ENCODE measurements at places on chromosomes 7 and 10.
A peak's percentile ranks its signal among the peaks of the same experiment; 100 is the strongest.

DNA sequence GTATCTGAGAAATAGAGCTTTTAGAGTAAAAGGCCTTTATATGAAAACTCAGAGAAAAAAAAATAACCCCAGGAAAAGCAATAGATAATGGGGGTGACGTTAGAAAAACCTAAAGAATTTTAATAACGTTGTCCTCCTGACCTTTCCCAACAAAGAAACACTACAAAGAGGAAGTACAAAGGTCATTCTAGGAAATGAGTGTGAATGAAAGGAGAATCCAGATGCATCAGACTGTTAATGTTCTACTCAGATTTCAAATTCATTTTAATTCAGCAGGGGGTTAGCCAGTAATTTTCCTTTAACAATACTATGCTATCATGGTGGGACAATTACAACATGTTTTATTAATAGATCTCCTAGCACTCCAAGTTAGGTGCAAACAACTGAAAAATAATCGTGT lies 73.8 kb upstream of the CDK1 start:
- DNase-seq: no peak

GRCh38 chr7:11817111-11817740 lies 14.8 kb downstream of the THSD7A start:
- DNase-seq: no peak

DNA sequence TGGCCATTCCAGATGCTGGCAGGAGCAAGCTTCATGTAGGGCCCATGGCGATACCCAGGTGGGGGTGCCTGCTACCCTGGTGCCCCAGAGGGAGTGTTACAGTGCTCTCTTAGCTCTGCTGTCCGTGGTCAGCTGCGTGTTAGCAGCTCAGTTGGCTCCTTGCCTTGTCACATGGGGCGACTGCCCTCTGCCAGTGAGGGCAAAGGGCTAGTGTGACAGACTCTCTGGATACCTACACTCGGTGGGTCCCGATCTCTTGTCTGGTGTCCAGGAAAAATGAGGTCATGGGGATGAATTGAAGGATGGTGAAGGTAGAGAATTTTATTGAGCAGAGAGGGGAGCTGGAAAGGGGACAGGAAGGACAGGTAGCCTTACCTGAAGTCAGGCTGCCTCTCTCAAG lies 152.2 kb downstream of the CYP26A1 start:
- DNase-seq: no peak

DNA sequence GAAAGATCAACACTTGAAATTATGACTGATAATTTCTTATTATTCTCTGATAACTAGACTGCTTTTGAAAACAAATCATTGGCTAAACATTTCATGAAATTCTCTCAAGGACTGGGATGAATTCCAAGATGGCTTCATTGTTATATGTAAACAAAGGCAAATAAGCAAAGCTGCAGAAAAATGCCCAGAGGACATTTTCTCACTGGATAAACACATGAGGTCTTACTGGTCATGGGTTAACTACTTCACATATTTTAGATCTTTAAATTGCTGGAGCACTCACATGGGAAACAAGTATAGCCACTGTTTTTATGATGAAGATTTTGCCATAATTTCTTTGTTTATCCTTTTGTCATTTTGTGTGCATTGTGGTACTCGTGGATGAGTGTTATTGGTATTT lies 239.1 kb downstream of the PHF14 start:
- no peak for DNase-seq

- no peak for DNase-seq
Observed at GRCh38 chr7:140247559-140247958, 70.8 kb upstream of the KDM7A start.

GRCh38 chr7:148697256-148698006 lies 1.3 kb upstream of the CUL1 start:
- DNase-seq: peak; percentile 58

GRCh38 chr10:78935697-78936407 lies 132.9 kb upstream of the ZMIZ1 start:
- no peak for DNase-seq

- DNase-seq: no peak
Observed at GRCh38 chr10:42553064-42553407, 85.3 kb downstream of the ZNF33B start.

GRCh38 chr10:96295475-96295874 lies 8.8 kb upstream of the DNTT start:
- no peak for DNase-seq

DNA sequence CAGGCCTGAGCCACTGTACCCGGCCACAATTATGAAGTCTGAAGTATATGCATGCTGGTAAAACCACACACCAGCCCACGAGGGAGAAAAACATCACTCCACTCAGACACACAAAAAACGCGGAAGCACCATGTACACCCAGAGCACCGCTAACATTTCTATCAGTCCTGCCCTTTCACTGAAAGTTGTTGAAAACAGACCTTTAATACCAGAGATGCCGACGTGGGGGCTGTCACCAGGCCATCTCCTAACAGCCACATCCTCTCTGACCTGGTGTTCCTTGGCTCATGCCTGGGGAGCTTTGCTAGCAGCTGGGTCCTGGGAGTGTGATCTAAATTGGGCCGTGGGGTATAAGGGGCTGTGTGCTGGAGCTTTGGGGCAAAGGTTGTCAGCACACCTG lies 49.8 kb downstream of the BAIAP2L1 start:
- no peak for DNase-seq

DNA sequence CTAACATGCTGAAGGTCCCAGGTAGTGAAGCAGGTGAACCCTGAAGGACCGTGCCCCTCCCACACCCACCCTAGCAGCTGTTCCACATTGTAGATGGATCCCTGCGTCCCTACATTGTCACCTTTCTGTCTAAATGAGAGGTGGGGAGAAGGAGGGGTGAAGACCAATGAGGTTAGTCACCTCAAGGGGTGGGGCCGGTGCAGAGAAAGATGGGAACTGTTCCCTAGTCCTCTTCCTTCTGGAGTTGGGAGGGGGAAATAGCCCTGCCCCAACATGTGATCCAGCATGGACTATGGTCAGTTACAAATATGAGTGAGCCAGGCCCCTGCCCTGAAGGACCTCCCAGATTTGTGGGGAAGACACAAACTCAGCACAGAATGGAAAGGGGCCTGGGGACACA lies 124.5 kb downstream of the LHPP start:
- no peak for DNase-seq

GRCh38 chr10:103394180-103394579 lies 2.1 kb downstream of the ATP5MK start:
- no peak for DNase-seq

- DNase-seq: no peak
Observed at GRCh38 chr10:12432402-12433189, 83.2 kb downstream of the CAMK1D start.

GRCh38 chr7:83882551-83882950 lies 233.6 kb upstream of the SEMA3E start:
- DNase-seq: no peak

DNA sequence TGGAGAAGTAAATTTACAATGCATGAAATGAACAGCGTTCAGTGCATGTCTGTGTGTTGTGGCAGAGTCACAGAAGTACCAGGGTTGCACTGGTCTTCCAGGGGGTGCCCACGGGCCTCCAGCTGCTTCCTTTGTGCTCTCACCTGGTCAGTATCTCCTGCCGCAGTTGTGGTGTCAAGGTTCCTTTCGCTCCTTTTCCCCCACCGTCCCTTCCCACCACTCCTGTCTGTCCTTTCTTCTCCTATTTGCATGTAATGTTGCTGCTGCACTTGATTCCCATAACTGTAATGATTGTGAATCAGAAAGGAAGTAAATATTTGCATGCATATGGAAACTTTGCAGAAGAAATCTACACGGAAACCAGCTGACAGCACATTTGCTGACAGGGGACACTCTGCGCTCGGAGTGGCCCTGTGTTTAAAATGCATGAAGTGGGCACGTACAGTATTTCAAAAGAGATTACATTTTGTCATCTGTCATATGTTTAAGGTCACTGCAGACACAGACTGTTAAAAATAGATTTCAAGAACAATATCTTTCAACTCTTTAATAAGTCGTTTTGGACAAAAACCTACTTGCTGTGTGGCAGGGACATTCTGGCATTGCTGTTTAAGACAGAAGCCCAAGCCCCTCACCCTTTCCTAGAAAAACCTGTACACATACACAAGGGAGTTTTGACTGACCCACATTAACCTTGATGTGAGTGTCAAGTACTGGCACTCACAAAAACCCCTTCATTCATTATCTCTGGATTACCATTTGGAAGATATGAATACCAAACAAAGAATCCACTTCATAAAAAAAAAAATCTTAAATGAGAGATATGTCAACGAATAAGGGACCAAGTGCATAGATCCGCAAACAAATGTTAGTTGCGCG lies 336.7 kb upstream of the KLF6 start:
- DNase-seq: peak; percentile 45

DNA sequence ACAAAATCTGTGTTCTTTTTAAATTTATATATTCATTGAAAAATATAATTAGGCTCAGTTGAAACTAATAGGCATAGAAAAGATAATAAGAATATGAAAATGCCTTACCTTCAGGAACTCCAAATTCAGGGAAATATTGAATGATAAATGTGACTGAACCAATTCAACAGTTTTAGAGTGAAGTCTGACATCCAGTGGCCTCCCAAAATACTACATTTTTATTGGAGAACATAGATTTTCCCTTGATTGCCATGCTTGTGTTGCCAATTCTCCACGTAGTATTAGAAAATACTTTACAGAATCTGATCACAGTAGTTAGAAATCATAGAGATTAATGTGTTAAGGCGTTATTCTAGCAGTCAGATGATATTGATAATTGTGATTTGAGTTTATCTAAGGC lies 1246.7 kb downstream of the GATA3 start:
- DNase-seq: no peak

DNA sequence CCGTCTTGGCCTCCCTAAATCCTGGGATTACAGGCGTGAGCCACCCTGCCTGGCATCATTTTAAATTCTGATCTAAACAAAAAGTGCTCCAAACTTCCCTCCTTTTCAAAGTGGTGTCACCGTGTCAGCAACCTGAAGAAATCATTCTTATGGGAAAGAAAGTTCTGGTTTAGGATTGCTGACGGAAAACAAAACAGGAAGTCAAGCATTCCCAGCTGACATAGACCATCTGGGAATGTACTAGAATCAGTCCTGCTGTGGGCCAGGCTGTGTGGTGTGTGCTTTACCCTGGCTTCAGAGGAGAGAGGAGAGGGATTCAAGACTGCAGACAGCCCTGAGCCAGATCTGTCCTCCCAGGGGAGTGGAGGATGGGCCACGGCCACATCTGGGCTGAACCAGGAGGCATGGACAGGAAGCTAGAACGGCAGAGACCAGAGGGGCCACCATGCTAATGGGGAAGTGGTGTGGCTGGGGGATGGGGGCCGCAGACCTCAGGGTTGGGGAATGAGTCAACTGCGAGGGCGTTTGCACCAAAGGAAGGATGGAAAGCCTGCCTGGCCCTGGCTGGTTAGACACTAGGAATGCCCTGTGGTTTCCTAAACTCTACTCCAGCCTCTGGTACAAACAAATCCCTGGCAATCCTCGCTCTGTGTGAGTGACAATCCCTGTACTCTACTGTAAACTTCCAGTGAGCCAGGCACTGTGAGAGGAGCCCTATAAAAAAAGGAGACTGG lies 16.7 kb upstream of the CLIP2 start:
- peak; percentile 83 for DNase-seq

- DNase-seq: no peak
Observed at GRCh38 chr7:154892459-154892858, 110.5 kb downstream of the PAXIP1 start.

GRCh38 chr10:67079126-67079525 lies 153.3 kb downstream of the LRRTM3 start:
- peak; percentile 46 for DNase-seq

DNA sequence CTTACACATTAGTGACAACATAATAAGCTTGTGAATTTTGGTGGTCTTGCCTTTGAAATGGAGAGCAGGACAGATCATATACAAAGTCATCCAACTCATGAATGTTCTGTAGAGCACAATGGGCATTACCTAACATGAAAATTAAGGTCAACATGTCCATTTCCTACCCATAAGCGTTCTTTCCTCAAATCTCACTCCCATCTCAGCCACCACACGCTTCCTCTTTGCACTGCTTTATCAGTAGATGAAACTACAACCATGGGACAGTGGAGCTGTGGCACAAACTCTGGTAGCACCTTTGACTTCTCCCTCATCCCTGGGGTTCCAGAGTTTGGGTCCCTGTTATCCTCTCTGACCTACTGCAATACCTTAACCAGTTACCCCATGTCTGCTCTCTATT lies 2.2 kb downstream of the PON2 start:
- DNase-seq: no peak

DNA sequence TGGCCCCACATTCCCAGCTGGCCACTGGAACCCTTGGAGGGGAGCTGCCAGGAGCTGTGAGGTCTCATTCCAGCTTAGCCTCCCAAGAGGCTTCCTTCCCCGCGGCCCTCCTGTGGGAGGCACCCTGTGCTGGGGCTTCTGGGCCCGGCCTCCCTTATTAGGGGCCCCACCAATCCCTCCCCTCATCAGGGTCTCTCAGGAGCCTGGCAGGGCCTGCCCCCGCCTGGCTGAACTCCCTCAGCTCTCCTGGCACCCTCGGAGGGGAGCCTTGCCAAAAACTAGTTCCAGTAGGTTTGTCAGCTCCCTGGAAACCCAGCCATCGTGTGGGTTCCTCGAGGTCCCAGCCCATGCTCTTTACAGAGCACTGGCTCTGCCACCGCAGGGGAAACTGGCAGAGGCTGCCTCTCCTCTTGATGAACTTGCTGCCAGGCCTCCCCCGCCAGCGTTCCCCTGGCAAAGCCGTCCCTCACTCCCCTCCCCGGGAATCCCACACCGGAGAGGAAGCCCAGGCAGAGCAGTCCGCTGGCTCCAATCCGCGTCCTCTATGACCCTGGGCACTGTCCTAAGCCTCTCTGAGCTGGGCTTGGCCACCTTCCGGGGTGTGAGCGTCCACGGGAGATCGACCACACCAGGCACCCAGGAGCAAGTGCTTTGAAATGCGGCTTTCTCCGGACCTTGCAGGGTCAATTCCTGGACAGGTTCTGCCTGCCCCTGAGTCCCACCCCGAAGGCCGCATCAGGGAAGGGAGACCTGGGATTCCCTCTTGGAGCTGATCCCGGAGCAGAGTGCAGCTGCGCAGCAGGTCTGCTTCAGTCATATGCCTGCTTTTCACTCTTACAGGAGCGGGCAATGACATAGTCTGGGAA lies 139.8 kb downstream of the ARHGAP22 start:
- DNase-seq: peak; percentile 81

DNA sequence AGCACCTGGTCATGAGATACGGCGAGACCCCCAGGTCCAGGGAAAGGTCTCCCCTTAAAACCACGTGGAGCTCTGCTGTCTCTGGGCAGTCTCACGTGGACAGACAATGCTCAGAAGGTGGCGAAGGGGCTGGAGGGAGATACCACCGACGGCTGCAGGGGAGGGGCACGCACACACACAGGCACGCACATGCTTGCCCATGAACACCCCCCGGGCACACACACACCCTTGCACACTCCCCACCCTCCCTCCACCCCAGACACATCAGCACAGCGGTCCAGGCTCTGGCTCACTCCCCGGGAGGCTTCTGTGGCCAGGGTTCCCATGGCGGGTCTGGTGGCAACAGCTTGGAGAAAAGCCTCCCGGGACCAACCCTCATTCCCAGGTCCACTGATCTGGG lies 52.4 kb upstream of the TNRC18 start:
- no peak for DNase-seq

- DNase-seq: no peak
Observed at GRCh38 chr10:114940735-114941134, 2.7 kb downstream of the TRUB1 start.

- no peak for DNase-seq
Observed at GRCh38 chr10:86263907-86264306, 102.7 kb downstream of the GRID1 start.
